Astrocyte (in vitro differentiated cells and primary cell): ENCODE measurements at places on chromosomes 5 and 9. TPM values are rescaled to one million over a fixed set of nuclear protein-coding genes. Genes with fewer than 3 reads are reported as not detected.

GRCh38 chr9:90986161-90986560, 184.5 kb downstream of the SYK start:
- DNase-seq = no peak

DNA sequence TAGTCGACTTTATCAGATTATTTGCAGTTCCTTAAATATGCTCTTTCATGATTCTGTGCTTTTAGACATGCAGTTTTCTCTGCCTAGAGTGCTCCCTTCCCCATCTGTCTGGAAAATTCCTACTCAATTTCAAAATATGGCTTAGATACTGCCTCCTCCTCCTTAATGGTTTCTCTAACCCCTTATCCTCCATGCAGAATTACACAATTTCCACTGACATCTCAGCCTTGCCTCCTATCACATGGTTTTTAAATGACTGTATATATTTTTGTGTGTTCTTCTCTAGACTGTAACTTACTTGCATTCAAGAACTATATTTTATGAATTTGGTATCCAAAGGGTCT, 85.2 kb downstream of the SLC44A1 start:
- no peak for DNase-seq

DNA sequence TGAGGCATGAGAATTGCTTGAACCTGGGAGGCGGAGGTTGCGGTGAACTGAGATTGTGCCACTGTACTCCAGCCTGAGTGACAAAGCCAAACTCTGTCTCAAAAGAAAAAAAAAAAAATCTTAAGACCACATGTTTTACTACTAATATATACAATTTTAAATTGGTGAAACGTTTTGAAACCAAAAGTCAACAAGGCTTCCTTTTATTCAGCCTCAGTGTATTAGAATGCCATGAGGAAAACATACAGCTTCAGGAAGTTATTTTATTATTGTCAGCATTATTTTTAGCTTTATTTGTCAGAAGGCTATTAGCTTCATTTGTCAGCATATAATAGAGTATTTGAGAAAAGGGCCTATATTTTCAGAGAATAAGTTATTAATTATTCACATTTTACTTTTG, 163.9 kb upstream of the SH3GL2 start:
- no peak for DNase-seq

GRCh38 chr5:154364771-154365170, 81.0 kb upstream of the SAP30L start:
- DNase-seq = no peak

GRCh38 chr5:136686192-136686872, 321.0 kb upstream of the TRPC7 start:
- DNase-seq = peak; percentile 18

Gene SLC34A3
- total RNA-seq = 0.09 TPM in 1 of 2 replicates, not detected in the other

Gene TMEM38B
- 9.3 and 11.4 TPM in 2 replicates for total RNA-seq
